ENCODE measurements at places on chromosomes 11 and 22.

- no peak for ATAC-seq
Measured at GRCh38 chr22:49013707-49014106, 814.0 kb downstream of the BRD1 start.

DNA sequence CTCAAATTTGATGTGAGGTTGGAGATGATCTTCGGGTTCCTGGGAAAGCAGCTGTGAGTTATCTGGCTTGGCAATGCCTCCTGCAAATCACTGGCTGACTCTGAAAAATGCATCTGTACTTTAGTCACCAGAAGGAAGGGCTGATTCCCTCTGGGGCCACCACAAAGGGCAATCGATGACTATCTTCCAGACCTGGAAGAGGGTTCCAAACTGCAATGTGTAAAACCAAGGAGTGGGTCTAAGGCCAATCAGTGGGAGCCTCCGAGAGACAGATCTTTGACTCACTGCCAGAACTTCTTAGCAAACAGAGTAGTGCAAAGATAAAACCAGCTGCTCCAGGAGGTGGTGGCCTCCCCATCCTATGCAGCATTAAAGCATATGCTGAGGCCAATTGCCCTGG lies 29.1 kb upstream of the PAK1 start:
- ATAC-seq, result no peak

DNA sequence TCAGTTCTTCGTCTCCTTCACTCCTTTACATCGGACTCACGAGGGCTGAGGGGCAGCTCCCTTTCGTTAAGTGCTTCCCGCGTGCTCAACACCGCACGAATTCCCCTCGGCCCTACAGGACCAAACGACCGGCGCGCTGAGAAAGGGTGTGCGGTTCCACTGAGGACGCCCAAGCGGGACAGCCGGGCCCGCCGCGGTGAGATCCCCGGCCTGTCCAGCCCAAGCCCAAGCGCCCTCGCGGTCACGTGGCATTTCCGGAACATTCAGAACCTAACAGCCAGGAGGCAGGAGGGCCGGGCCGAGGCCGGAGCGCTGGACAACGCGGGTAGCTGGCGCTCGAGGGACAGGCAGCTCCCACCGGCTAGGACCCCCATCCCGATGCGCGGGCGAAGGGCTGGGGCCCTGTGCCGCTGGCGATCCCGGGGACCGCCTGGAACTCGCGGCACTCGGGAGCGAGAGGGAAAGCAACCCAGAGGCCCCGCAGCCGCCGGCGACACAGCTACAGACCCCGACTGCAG lies 737 bp upstream of the STIP1 start:
- no peak for ATAC-seq

DNA sequence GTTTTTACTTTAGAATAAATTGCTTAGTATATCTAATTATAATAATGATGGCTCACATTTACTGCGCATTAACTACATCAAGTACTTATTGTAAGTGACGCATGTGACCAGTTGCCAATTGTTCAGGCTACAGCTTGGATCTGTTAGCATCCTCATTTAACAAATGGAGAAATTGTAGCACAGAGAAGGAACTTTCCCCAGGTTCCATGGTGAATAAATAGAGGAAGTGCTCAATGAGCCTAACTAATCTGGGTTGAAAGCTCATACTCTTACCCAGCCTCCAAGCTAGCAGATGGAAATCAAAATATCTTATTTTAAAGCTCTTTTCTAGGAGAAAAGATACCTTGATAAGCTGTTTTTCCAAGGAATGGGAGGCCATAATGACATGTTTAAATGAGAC lies 19.8 kb downstream of the MMP27 start:
- no peak for ATAC-seq

- no peak for ATAC-seq
Measured at GRCh38 chr11:6300325-6300724, 20.0 kb downstream of the CAVIN3 start.

Data from activated T-helper 17 cell treated with anti-CD3 and anti-CD28 coated beads, Interleukin-2, amount 50 U/mL, for 72 hours (primary cell).